ENCODE measurements at places on chromosomes 2 and 18.
A peak's percentile ranks its signal among the peaks of the same experiment; 100 is the strongest.

- H3K36me3 ChIP-seq: peaks cover 39% of the 10 kb centered on the region
- no peaks in the 10 kb centered on the region for H3K4me1 ChIP-seq
- H3K27me3 ChIP-seq: no peaks in the 10 kb centered on the region
- no peak overlapping the region for H3K4me3 ChIP-seq
- DNase-seq: no peak
Observed at GRCh38 chr2:25844089-25844488, 34.2 kb downstream of the ASXL2 start.

DNA sequence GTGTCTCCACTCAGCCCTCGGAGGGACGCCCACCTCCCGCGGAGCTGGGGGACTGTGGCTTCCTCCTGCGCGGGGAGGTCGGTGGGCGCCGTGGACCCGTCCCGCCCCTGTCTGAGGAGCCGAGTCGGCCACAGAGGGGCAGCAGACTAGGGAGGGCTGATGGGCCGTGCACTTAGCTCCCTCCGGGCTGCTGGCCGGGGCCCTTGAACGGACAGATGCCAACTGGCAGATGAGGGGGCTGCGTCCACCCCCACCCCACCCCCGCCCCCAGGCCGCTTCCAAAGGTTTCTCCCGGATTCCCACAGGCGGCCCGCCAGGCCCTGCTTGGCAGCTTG lies 10.4 kb upstream of the UBE2F start:
- H3K4me1 ChIP-seq: peaks cover 10% of the 10 kb centered on the region
- no peak overlapping the region for H3K27ac ChIP-seq
- H3K4me3 ChIP-seq: peak overlapping the region; percentile 37
- DNase-seq: no peak
- H3K36me3 ChIP-seq: no peaks in the 10 kb centered on the region
- peaks cover 30% of the 10 kb centered on the region for H3K27me3 ChIP-seq

DNA sequence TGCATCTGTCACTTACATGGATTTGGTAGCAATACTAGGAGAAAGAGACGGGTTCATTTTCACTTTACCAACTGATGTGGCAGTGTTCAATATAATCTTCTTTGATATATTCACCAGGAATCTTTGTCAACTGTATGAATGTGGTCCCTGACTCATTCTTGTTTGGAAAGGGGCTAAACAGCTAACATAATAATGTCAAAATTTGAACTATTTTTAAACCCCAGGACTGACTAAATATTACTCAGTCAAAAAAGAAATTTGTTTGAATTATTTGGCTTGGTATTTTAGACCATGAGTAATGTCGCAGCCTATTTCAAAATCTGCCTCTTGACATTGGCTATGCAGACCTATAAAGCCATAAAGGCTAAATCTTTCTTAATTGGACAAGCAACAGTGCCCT lies 413.7 kb upstream of the RGPD4 start:
- no peak for DNase-seq
- H3K4me1 ChIP-seq: no peaks in the 10 kb centered on the region
- no peaks in the 10 kb centered on the region for H3K27me3 ChIP-seq
- H3K36me3 ChIP-seq: no peaks in the 10 kb centered on the region
- H3K4me3 ChIP-seq: no peak overlapping the region

- H3K36me3 ChIP-seq: no peaks in the 10 kb centered on the region
- no peaks in the 10 kb centered on the region for H3K27me3 ChIP-seq
- H3K4me3 ChIP-seq: no peak overlapping the region
- no peaks in the 10 kb centered on the region for H3K4me1 ChIP-seq
- H3K27ac ChIP-seq: no peak overlapping the region
Observed at GRCh38 chr2:64807417-64807816, 153.7 kb upstream of the SERTAD2 start.

DNA sequence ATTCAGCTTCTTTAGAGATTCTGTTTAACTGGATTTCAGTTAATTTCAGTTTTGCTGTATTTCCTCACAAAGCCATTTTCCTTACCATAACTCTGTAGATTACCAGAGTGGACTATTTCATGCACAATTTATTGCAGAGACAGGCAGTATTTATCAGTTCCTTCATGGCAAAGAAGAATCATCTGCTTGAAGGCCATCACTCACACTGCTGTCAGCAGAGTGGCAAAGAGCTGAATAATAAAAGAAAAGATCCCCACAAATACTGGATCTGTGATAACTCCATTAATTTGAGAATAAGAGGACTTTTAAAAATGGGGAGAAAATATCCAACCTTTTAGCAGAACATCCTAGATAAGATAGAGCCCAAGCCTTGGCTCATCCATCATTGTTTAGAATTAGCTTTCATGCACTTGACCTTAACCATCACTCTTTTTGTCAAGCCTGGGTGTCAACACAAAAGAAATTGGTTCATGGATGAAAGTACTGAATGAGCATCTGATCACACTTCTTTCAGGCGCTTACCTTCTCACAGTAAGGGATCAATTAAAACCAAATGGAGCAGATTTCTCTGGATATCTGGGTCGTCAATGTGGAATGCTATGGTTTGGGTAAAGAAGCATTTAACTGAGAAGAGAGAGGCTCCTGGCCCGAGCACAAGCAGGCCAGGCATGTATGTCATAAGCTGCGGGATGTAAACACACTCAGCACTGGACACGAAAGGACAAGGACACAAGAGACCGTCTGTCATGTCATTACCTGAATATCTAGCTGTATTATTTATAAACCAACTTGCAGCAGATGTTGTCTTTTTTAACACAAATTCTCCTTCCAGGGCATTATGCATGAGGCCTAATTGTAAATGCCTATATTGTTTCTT lies 376.2 kb downstream of the ZNF521 start:
- H3K4me3 ChIP-seq: no peak overlapping the region
- no peak overlapping the region for H3K27ac ChIP-seq
- H3K36me3 ChIP-seq: no peaks in the 10 kb centered on the region
- H3K27me3 ChIP-seq: no peaks in the 10 kb centered on the region
- DNase-seq: no peak
- H3K4me1 ChIP-seq: no peaks in the 10 kb centered on the region

- H3K27ac ChIP-seq: no peak overlapping the region
- no peak for DNase-seq
- H3K4me3 ChIP-seq: no peak overlapping the region
- H3K4me1 ChIP-seq: no peaks in the 10 kb centered on the region
- H3K36me3 ChIP-seq: peaks cover 14% of the 10 kb centered on the region
Observed at GRCh38 chr18:49094136-49094535, 143.4 kb upstream of the SMAD7 start.

DNA sequence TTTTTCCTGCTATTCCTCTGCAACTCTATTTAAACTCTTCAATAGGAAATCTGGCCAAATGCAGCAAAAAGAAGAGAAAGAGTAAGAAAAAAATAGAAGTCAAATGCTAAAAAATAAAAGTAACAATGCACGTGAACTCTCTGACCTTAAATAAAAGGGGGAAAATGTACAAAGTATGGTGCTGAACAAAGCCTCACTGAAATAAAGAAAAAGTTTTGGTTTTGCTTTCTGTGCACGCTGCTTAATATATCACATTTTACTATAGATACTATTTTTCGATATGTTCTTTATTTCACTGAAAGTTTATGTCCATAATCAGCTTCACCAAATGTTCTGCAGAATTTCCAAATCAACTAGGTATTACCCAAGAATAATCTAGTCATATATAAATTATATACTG lies 396.3 kb downstream of the CBLN2 start:
- no peaks in the 10 kb centered on the region for H3K4me1 ChIP-seq
- no peaks in the 10 kb centered on the region for H3K27me3 ChIP-seq
- no peak for DNase-seq
- no peak overlapping the region for H3K4me3 ChIP-seq
- no peak overlapping the region for H3K27ac ChIP-seq

- no peaks in the 10 kb centered on the region for H3K36me3 ChIP-seq
- no peak overlapping the region for H3K4me3 ChIP-seq
- H3K27me3 ChIP-seq: no peaks in the 10 kb centered on the region
- DNase-seq: no peak
- no peak overlapping the region for H3K27ac ChIP-seq
Observed at GRCh38 chr2:18828296-18828695, 238.9 kb upstream of the NT5C1B start.

DNA sequence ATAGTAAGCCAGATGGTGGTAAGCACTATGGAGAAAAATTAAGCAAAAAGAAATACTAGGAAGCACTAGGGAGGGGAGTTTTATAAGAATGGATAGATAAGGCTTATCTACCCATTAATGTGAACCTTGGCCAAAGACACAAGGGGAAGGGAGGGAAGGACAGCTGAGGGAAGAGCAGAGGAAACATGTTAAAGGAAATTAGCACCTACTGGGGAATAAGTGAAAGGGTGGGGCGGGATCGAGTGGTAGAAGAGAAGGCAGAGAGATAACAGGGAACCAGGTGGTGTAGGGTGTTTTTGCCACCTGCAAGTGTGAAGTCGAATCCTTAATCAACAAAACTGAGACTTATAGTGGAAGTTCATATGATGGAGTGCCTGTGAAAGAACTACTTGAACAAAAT lies 1.7 kb downstream of the UNC80 start:
- no peaks in the 10 kb centered on the region for H3K36me3 ChIP-seq
- DNase-seq: no peak
- H3K27ac ChIP-seq: no peak overlapping the region
- H3K4me1 ChIP-seq: no peaks in the 10 kb centered on the region

DNA sequence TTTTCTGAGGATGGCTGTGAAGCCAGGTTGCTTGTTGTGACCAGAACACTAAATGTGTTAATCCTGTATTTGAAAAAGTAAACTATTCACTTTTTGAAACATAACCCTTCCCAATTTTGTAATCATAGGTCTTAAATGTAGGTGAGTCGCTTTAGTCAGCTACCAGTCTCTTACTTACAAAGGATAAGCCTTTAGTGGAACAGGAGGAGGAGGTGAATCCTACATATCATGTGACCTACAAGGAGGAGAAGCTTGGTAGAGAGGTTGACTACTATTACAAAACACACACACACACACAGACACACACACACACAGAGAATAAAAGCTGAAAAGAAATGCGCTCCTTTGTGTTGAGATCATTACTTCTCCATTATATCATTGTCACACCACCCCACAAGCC lies 59.9 kb upstream of the SPAG16 start:
- no peak for DNase-seq
- H3K4me3 ChIP-seq: no peak overlapping the region
- H3K36me3 ChIP-seq: no peaks in the 10 kb centered on the region
- H3K4me1 ChIP-seq: no peaks in the 10 kb centered on the region

GRCh38 chr18:79186649-79187048 lies 117.5 kb downstream of the ATP9B start:
- DNase-seq: no peak
- no peaks in the 10 kb centered on the region for H3K4me1 ChIP-seq
- H3K36me3 ChIP-seq: peaks cover 14% of the 10 kb centered on the region
- no peak overlapping the region for H3K4me3 ChIP-seq
- no peaks in the 10 kb centered on the region for H3K27me3 ChIP-seq
- no peak overlapping the region for H3K27ac ChIP-seq

GRCh38 chr2:126720638-126721037 lies 64.7 kb downstream of the GYPC start:
- no peaks in the 10 kb centered on the region for H3K36me3 ChIP-seq
- DNase-seq: no peak
- no peaks in the 10 kb centered on the region for H3K27me3 ChIP-seq
- no peak overlapping the region for H3K4me3 ChIP-seq
- no peak overlapping the region for H3K27ac ChIP-seq
- H3K4me1 ChIP-seq: peaks cover 15% of the 10 kb centered on the region

- DNase-seq: no peak
- no peaks in the 10 kb centered on the region for H3K4me1 ChIP-seq
- H3K27me3 ChIP-seq: no peaks in the 10 kb centered on the region
- H3K4me3 ChIP-seq: no peak overlapping the region
- H3K36me3 ChIP-seq: no peaks in the 10 kb centered on the region
- no peak overlapping the region for H3K27ac ChIP-seq
Observed at GRCh38 chr2:168404764-168405163, 51.3 kb upstream of the CERS6 start.

DNA sequence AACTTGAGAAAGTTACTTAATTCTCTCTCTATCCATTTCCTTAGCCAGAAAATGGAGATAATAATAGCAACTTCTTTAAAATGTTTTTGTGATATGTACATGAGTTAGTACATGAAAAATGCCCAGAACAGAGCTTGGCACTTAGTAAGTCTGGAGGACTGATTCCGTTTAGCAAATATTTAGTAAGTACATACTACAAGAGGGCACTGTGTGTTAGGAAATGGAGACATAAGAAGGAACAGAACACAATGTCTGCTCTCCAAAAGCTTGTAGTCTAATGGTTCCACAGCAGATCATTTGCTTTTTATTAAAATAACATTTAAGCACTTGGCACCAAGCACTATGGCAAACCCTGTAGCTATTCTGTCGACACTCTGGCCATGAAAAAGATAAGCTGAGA lies 47.5 kb upstream of the CDH20 start:
- H3K4me1 ChIP-seq: no peaks in the 10 kb centered on the region
- no peak overlapping the region for H3K27ac ChIP-seq
- no peak overlapping the region for H3K4me3 ChIP-seq
- no peak for DNase-seq
- H3K27me3 ChIP-seq: no peaks in the 10 kb centered on the region

DNA sequence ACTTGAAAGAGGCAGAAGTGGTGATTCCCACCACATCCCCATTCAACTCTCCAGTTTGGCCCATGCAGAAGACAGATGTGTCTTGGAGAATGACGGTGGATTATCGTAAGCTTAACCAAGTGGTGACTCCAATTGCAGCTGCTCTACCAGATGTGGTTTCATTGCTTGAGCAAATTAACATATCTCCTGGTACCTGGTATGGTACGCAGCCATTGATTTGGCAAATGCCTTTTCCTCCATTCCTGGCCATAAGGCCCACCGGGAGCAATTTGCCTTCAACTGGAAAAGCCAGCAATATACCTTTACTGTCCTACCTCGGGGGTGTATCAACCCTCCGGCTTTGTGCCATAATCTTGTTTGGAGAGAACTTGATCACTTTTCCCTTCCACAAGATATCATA lies 411.5 kb upstream of the SMIM21 start:
- DNase-seq: no peak
- H3K27ac ChIP-seq: no peak overlapping the region
- H3K4me3 ChIP-seq: no peak overlapping the region
- H3K4me1 ChIP-seq: no peaks in the 10 kb centered on the region
- no peaks in the 10 kb centered on the region for H3K36me3 ChIP-seq
- H3K27me3 ChIP-seq: no peaks in the 10 kb centered on the region

- DNase-seq: no peak
- H3K4me3 ChIP-seq: no peak overlapping the region
- H3K27me3 ChIP-seq: no peaks in the 10 kb centered on the region
- peaks cover 71% of the 10 kb centered on the region for H3K4me1 ChIP-seq
- H3K36me3 ChIP-seq: peaks cover under 1% of the 10 kb centered on the region
Observed at GRCh38 chr2:16632598-16632997, 33.0 kb downstream of the CYRIA start.

DNA sequence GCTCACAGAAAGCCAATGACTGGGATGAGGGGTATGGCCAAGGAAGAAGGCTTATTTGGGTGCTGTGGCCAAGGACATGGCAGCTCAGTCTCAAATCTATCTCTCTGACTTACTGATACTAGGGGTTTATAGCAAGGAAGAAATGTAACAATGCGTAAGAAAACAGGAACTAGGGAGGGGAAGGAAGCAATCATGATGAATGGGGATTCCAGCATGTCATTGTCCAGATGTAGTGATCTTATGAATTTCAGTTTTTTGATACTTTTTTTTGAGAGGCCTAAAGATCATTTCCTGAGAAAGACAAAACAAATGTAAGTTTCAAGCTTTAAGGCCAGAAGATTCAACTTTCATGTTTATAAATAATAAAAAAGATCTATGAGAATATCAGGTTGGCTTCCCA lies 298.6 kb upstream of the FAM98A start:
- DNase-seq: no peak
- H3K4me1 ChIP-seq: no peaks in the 10 kb centered on the region
- no peaks in the 10 kb centered on the region for H3K27me3 ChIP-seq
- no peak overlapping the region for H3K27ac ChIP-seq
- no peaks in the 10 kb centered on the region for H3K36me3 ChIP-seq
- no peak overlapping the region for H3K4me3 ChIP-seq
